Stimulated activated CD8-positive, alpha-beta memory T cell treated with anti-CD3 and anti-CD28 coated beads, Interleukin-4, amount 100 ng/mL, for 1 hour (primary cell): ENCODE measurements at places on chromosomes 3 and 15.

DNA sequence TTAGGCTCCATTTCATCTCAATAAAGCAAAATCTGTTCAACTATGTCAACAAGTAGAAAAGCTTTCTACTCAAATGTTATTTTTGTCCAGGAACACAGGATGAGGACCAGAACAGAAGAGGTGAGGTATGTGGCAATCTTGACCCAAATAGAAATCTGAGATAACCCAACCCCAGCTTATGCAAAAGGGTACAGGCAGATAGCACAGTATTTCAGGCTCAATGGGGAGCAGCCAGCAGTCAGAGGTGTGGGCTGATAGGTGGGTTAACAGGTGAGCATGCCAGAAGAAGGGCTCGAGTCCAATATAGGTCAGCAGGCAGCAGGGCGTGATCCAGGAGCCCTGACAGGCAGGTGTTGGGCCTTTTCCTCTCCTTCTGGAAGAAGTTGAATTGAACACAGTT is 281.2 kb upstream of the NR2F2 start:
- DNase-seq, result no peak

DNA sequence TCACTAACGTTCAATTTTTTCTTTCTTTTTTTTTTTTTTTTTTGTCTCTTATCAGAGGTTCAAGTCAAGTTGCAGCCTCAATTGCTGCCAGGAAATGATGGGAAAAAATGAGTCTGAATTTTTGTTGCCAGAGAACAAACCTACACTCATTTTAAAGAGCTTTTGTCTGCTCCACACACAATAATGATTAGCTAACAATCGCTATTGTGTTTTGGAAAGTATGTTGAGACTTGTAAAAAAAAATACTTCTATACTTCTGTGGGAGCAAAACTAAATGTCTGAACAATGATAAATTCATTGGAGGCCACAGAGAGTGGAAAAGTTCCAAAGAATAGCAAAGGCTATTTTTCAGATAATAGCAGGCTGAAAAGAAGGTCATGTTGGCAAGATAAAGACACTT is 176.3 kb upstream of the LMCD1 start:
- DNase-seq, result no peak

DNA sequence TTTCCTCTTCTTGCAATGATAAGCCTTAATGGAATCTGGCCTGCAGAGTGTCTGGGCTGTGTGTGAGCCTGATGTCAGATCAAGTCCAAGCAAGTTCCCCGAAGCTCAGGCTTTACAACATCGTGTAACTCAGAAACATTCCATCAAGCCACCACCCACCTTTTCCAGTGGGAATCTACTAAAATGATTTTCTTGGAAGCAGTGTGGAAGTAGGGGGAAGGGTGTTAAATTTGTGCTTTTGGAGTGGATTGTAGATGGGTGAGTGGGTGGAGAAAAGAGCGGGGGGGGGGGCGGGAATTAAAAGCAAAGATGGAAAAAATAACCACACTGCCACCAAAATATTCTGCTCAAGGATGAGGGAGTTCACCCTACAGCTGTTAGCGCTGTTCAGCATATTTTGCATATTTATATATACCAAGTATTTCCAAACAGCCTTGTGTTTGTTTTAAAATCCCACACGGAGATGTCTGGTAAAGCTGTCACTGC is 53.6 kb downstream of the VGLL3 start:
- DNase-seq, result no peak

DNA sequence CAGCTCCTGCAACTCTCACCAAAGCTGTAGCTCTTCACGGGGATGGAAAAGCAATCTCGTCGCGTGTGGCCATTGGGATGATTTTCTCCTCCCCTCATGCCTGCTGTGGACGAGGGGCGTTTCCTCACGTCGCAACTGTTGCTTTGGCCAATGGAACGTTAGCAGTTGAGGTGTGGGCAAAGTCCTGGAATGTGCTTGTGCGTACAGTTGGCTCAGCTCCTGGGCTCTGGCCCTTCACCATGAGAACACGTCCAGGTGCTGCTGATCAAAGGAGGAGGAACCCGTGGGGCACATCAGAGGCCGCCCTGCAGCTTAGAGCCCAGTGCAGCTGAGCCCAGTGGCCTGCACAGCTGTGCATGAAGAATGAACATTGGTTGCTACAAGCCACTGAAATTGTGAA is 186.1 kb downstream of the TJP1 start:
- no peak for DNase-seq

- no peak for DNase-seq
Measured at GRCh38 chr3:59388555-59389270, 338.9 kb upstream of the CFAP20DC start.

- DNase-seq, result no peak
Measured at GRCh38 chr15:71551566-71551965, 258.8 kb upstream of the NR2E3 start.
